ENCODE measurements at places on chromosomes 4 and X.

DNA sequence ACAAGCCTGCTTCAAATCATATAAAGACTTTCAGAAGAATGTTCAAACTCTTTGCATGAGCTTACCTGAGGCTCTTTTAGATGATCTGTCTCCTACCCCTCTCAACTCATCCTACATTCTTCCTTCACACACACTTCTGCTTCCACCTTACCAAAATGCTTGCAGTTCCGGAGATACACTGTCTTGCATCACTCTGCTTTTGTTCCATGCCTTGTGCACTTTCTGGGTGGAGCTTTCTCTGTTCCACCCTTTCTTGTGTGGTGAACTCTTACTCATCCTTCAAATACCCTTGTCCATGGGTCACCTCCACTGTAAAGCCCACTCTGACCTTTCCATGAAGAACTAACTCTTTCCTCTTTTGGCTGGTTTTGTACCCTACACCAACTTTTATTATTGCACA lies 18.4 kb upstream of the MGST2 start:
- no peak for DNase-seq

GRCh38 chr4:141027421-141027820 lies 105.8 kb downstream of the RNF150 start:
- DNase-seq: no peak

DNA sequence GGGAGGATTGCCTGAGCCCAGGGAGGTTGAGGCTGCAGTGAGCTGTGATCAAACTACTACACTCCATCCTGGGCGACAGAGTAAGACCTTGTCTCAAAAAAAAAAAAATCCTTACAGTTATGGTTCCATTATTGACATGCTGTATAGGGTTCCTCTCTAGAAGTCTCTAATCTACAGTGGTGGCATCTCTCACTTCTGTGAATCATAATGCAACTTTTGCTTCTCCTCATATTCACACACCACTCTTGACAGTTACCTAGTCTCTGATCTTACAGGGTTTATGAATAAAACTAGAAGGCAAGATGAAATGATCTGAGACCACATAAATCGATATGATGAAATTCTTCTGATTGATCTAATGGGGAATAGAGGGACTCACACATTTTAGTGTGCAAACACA lies 40.6 kb downstream of the DOCK11 start:
- DNase-seq: no peak

- DNase-seq: no peak
Measured at GRCh38 chrX:111498538-111499103, 12.8 kb upstream of the SERTM2 start.

DNA sequence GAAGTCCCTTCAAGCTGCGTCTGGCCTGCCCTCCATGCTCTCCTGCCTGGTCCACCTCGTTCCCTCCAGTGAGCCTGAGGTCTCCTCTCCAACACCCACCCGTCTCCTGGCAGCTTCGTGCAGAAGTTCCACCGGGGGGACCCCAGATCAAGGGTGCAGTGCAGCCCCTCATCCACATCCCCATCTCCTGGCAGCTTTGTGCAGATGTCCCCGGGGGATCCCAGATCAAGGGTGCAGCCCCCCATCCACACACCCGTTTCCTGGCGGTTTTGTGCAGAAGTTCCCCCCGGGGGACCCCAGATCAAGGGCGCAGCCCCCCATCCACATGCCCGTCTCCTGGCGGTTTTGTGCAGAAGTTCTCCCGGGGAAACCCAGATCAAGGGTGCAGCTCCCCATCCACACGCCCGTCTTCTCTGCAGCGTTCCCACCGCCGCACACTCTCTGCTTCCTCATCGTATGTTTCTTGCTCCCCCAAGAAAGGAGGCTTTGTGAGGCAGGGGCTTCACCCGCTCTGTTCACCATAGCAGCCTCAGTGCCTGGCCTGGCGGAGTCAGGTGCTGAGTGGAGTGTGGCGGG lies 35.7 kb downstream of the PIGG start:
- DNase-seq: no peak

DNA sequence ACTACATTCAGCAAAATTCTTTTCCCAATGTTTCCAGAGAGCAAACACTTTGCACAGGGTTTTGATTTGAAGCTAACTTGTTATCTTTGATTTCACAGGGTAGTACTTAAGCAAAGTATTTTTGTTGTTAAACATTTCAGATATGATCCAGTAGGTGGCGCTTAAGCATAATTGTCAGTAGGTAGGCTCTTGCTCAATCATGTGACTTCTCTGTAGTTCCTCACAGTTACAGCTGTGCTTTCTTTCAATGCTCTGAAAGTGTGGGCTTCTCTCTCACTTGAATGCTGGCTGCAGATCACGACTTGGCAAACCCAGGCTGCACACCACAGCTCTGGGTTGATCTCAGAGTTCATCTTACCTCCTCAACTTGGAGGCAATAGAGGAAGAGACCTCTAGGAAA lies 1016.5 kb downstream of the SH3BGRL start:
- no peak for DNase-seq

DNA sequence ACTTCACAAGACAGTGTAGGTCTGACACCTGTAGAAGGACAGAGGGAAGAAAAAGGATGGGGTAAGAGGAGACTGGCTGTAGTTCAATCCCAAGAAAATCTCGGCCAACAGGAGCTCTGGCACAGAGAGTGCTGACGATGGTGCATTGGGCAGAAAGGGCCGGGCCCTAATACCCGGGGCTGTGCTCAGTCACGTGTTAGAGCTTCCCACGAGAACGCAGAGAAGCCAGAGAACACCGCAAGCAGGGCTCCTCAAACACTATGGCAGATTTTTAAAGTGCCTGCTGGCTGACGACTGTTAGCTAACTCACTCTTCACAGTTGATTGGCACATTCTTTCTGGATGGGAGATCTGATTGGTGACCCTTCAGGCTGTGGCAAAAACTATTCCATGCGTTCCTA lies 35.5 kb downstream of the EREG start:
- DNase-seq: no peak

- no peak for DNase-seq
Measured at GRCh38 chrX:107777536-107777832, at the start of gene NCBP2L. Gene NCBP2L (plus strand): TSS chrX:107777733. CDS start chrX:107794221, 16,488 bp downstream.

- no peak for DNase-seq
Measured at GRCh38 chr4:136680761-136681160, 851.5 kb downstream of the PCDH18 start.

Data from stimulated activated CD8-positive, alpha-beta memory T cell treated with anti-CD3 and anti-CD28 coated beads, Interleukin-7, amount 100 ng/mL, for 1 hour (primary cell).